ENCODE measurements at places on chromosomes 3 and 15.

- no peak for DNase-seq
Measured at GRCh38 chr3:8539419-8539818, 37.8 kb downstream of the LMCD1 start.

GRCh38 chr3:147458995-147459704 is 50.0 kb downstream of the ZIC1 start:
- no peak for DNase-seq

DNA sequence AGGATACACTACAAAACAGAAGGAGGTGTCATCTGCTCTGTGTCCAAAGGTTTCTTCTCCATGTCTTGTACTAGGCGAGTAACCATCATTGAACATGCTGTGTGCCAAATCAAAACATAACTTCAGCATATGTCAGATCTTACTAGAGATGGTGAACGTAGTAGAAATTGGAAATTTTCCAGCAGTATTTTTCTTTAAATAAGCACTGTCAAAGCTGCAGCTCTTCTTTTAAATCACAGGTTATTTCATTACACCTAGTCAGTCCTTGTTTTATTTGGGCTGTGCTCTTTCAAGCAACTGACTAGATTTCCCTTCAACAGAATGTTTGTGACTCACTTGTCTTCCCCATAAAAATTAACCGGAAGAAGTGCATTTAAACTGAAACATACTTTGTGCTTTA is 46.5 kb downstream of the MSL2 start:
- DNase-seq, result no peak

- no peak for DNase-seq
Measured at GRCh38 chr3:22960105-22960984, 242.8 kb upstream of the UBE2E2 start.

DNA sequence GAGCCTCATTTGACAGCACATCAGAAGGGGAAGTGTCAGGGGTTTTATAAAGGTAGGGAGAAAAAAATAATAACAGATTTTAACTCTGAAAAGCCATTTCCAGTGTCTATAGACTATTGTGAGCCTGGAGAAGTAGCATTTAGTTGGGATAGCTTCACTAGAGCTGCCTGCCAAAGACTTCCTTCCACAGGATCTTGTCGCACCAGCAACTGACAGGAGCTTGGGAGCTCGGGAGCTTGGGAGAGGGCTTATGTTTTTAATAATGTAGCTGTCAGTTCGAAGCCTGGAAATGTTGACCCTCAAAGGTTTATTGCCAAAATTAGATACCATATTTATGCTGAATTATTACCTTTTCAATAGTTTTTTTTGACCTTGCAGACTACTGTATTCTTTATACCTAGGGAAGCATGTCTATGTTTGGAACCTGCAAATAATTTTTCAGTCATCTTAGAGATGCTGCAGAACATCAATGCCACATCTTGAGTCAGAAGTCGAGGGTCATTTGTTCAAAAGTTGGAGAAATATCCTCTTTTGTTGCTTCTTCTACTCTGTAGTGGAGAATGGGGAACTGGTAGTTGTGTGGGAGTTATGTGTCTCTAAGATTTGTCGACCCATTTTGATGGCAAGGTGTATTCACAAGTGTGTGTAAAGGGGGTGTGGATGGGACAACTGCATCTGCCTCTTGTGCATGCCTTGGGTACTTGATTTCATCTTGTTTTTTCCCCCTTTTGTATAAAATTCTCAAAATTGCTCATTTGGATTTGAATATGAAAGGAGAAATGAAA is 41.7 kb downstream of the ARPP21 start:
- no peak for DNase-seq

GRCh38 chr3:32126305-32127015 is 20.0 kb downstream of the GPD1L start:
- no peak for DNase-seq

DNA sequence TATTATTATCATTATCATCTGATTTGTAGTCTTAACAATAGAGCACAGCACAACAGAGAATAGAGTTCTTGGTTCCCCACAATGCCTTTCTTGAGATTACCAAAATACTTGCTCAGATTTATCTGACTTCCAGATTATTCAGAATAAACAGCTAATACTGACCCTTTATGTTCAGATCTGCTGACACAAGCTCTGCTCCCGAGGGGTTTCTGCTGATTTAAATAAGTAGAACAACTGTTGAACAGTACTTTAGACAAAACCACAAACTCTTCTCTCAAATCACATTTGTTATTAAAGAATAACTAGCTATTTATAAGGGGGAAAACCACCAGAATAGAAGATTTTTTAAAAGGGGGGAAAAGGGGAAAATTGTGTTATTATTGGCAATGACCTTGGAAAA is 380.2 kb upstream of the ATP11B start:
- no peak for DNase-seq

DNA sequence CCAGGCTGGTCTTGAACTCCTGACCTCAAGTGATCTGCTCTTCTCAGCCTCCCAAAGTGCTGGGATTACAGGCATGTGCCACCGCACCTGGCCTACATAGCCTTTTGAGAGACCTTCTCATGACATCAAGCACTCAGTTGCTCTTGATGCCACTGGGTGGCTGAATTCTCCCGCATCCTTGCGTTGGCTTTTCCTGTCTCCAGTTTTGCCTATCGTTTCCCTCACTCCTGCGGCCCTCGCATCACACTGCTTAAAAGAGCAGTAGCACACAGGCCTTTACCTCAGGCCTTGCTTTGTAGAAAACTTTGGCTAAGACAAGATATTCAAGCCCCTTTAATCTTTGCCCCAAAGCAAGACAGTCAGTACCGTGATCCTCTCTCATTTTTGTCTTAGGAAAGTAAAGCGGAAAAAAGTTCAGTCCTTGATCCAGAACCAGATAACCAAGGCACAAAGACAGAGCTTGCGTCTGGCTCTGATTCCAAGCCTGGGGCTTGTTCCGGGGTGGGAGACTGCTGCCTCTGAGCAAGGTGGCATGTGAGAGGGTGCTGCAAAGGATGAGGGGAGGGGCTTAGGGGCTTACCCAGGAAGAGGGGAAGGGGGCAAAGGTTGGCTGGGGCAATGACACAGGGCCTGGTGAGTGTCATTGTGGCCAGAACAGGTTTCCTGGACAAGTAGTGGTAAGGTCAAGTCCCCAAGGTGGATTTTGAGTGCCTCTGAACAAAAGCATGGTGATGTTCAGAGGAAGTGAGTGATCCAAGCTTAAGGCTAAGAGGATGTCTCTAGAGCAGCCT is 175.0 kb upstream of the TLE3 start:
- DNase-seq, result no peak

- DNase-seq, result no peak
Measured at GRCh38 chr15:70319466-70319865, 221.7 kb upstream of the TLE3 start.

GRCh38 chr15:100941536-100941935 is 22.4 kb downstream of the LRRK1 start:
- no peak for DNase-seq

- DNase-seq, result no peak
Measured at GRCh38 chr3:178060407-178060806, 475.8 kb upstream of the KCNMB2 start.

GRCh38 chr15:95669146-95669922 is 661.2 kb upstream of the NR2F2 start:
- DNase-seq, result no peak

GRCh38 chr3:147669077-147669476 is 259.9 kb downstream of the ZIC1 start:
- DNase-seq, result no peak

DNA sequence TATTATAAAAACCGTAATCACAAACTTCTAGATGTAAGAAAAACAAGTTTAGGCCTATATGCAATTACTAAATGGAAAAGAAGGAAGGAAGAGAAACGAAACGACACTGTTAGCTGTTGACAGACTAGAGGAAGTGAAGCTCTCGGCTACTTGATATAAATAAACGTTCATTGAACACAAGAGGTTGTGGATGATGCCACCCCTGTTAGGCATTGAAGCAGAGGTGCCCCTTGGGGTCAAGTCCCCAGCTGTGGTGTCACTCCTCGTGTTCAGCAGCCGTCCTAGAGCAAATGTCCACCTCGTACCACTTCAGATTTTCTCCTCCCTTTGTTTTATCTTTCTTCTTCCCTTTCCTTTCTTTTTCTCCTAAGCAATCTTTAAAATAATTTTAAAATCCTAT is 146.5 kb upstream of the UBE2E1 start:
- DNase-seq, result no peak

GRCh38 chr3:99825004-99825640 is 7.5 kb downstream of the CMSS1 start:
- no peak for DNase-seq

GRCh38 chr15:64045774-64046420 is 388 bp downstream of the DAPK2 start:
- DNase-seq, result no peak

DNA sequence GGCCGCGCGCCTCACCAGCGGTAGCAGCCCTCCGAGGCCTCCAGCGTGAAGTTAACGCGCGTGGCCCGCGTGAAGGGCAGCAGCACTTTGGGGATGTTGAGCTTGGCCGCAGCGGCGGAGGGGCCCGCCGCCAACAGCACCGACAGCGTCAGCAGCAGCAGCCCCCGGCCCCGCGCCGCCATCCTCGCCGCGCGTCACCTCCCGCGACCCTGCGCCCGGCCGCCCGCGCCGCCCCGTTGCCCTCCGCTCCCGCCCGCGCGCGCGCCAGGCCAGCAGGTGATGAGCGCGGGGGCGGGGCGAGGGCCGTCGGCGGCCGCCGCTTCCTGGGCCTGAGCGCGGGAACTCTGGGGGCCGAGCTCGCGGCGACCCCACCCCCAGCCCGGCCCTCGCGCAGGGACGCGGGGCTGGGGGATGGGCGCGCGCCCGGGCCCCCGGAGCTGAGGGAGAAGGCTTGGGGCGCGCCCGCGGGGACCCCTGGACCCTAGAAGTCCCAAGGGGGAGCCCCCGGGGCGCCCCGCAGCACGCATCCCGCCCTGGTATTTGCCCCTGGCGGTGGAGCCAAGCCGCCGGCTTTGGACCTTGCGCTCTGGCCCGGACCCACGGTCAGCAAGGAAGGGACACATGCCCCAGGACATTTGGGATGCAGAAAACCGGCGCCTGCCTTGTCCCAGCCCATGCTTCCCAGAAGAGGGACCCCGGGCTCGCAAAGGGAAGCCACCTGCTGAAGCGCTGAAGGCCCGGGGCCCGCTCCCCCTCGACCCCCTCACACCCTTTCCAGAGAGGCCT is at the start of gene NUP210:
NUP210 (minus strand) TSS at position 278 of the 786 bp plus-strand sequence; CDS start at position 182, 96 bp downstream.
- no peak for DNase-seq

DNA sequence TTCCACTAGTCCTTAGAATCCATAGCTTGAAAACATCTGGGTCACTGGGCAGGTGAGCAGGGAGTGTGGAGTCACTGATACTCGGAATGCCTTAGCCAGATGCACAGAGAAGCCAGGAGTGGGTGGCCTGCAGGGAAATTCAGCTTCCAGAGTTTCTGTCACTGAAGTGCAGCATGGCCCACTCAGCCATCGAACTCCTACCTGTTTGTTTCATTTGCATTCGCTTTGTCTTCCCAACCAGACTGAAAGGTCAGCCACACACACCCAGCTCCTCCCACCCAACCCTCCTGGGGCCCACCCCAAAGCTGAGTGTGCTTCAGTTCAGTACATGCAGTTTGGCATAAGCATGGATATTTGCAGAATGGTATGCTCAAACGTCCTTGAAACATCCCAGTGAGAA is 124.5 kb upstream of the ATP10A start:
- DNase-seq, result no peak

DNA sequence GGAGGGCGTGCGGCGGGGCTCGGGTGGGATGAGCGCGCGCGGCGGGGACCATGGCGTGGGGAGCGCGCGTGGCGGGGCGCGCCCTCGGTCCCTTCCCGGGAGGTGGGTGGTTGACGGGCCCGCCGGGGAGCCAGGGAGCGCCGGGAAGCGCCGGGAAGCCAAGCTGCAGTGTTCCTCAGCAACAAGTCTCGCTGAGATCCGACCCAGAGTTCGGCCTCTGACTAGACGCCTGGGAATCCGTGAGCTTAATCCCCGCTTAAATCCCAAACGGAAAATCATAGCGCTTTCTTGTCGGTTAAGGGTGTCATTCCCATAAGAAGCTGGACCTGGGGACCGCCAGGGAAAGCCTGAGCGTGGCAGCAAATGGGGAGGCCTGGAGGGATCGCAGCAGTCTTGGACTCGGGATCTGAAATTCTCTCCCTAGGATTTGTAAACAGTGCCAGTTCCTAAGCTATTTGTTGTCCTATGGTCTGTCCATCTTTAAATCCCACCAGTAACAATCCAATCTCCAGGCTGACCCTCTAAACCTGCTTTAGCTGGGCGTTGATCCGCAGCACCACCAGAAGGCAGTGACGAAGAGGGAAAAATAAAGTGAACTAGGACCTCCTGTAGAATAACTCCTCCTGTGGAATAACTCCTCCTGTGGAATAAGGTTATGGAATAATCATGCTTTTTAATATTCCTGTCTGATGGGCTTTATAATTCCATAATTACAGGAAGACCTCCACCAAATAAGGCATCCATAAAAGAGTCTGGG is 570 bp upstream of the NEDD4 start:
- DNase-seq, result peak; percentile 83

GRCh38 chr15:47434596-47434995 is 282.7 kb upstream of the SEMA6D start:
- no peak for DNase-seq

GRCh38 chr15:67899596-67900283 is 59.9 kb upstream of the RNU6-1 start:
- no peak for DNase-seq

GRCh38 chr3:174891524-174892203 is 32.5 kb downstream of the NAALADL2 start:
- DNase-seq, result no peak

GRCh38 chr3:41711651-41712050 is 250.3 kb downstream of the ULK4 start:
- DNase-seq, result no peak

GRCh38 chr15:58293622-58294550 is 137.9 kb upstream of the LIPC start:
- no peak for DNase-seq

DNA sequence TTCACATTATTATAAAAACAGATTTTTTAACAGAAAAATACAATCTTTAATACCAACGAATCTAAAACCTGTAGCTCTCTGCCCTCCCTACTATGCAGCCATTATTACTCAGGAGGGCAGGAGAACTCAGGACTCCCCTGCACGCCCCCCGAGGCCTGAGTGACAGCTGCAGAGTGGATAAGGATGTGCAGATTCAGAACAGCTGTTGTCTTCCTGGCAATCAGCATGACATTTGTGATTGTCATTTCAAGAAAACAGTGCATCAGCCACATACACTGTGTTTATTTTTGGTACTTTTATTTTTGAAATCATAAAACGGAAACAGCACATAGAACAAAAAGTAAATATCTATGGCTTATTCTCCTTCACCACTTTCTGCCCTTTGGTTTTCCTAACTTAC is 450.8 kb downstream of the OCA2 start:
- DNase-seq, result no peak

DNA sequence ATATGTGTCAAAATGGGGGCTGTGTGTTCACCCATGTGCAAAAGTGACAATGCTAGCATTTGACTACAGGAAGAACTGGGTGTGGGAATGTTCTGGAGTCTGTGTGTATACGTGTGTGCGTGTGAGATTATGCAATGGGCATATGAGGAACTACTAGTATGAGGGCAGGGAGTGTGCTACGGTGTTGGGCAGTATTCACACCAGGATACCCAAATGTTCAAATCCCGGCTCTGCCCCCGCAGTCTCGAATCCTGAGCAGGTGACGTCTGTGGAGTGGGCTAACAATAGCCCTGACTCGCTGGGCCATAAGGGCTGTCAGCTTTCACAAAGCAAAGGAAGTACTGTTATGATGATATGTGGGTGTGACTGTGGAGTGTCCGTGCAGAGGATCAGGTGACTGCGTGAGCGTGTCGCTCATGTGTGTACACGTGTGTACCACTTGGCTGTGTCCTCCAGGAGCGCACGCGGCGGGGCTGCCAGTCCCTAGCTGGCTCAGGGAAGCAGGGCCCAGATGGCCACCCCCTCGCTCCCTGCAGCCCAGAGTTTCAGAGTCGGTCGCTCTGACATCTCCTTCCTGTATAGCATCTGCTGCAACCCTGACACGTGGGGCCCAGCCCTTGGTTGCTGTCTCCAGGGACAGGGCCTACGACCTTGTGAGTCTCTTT is 27.2 kb downstream of the IQSEC1 start:
- DNase-seq, result no peak

Data from RWPE2 (cell line).